ENCODE measurements at places on chromosomes 5 and 9. TPM values are rescaled to one million over a fixed set of nuclear protein-coding genes. Genes with fewer than 3 reads are reported as not detected.

Gene CYLC2
- total RNA-seq: not detected

DNA sequence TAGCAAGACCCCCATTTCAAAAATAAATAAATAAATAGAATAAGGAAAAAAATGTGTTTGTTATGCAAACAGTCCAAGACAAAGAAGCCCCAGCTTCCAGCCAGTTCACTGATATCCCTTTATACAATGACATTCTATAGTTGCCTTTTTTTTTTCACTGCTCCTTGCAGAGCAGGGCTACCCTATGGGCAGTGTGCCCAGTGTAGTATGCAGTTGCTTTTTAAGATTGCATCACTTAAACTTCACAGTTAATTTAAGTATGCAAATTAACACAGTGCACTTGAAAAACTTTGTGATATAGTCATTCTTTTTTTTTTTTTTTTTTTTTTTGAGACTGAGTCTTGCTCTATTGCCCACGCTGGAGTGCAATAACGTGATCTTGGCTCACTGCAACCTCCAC lies 40.8 kb upstream of the ARRDC3 start:
- no peak for DNase-seq
- H3K4me1 ChIP-seq: no peaks in the 10 kb centered on the region
- no peaks in the 10 kb centered on the region for H3K27me3 ChIP-seq
- no peaks in the 10 kb centered on the region for H3K36me3 ChIP-seq

Gene ISL1
- 1.4 TPM for total RNA-seq

Gene SPATA31A3
- total RNA-seq: not detected

Gene PCDHGA6
- 1.6 TPM for total RNA-seq

DNA sequence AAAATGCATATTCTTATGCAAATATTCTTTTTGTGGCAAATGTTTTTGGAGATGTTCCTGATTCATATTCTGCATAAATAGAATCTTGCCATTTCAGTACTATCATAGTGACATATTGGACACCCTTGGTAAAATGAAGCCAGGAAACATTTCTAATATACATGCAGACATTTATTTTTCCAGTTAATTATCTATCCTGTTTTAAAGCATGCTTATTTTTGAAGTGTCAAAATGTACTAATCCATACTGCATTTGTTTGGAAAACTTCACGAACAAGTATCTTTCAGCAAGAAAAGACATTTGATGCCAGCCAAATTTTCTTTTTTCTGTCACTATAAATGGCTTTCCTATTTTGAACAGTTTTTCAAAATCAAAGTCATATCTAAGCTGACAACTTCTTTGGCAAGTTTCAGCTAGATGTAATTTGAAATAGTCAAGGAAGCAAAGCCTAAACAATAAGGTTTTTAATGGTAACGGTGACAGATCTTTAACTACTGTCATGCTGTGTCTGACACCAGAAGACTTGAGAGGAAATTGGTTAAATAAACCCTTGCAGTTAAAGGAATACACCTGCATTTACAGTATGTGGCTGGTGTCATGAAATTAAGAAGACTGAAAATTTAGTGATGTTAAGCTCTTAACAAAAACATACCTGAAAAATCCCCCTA lies 284.3 kb downstream of the TLE1 start:
- H3K4me3 ChIP-seq: no peak overlapping the region
- no peak overlapping the region for H3K27ac ChIP-seq
- no peaks in the 10 kb centered on the region for H3K36me3 ChIP-seq
- peaks cover 10% of the 10 kb centered on the region for H3K4me1 ChIP-seq

Gene SVEP1
- 0.04 TPM for total RNA-seq

GRCh38 chr9:114532561-114533237 lies 27.4 kb upstream of the WHRN start:
- H3K27me3 ChIP-seq: no peaks in the 10 kb centered on the region
- no peaks in the 10 kb centered on the region for H3K36me3 ChIP-seq
- no peak for DNase-seq
- peaks cover 5% of the 10 kb centered on the region for H3K4me1 ChIP-seq
- no peak overlapping the region for H3K27ac ChIP-seq

GRCh38 chr5:171986772-171987171 lies 19.7 kb downstream of the FBXW11 start:
- peaks cover 43% of the 10 kb centered on the region for H3K4me1 ChIP-seq
- H3K4me3 ChIP-seq: no peak overlapping the region
- no peaks in the 10 kb centered on the region for H3K27me3 ChIP-seq

Gene FYB1
- total RNA-seq: 1.1 TPM

Gene CCL27
- total RNA-seq: not detected

DNA sequence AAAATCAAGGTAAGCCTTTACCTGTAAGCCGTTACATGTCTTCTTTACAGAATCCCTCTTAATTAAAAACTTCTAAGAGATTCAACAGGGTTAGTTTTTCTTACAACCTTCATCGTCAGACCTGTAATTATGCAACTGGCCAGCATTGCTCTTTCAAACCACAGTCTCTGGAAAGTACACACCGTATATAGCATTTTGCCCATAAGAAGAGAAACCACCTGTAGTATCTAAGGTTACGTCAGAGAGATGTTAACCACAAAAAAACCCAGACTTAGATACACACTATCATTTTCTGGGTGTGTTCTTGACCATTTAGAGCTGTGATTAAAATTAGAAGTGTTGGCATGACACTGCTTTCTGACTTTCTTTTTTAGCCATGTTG lies 140.0 kb downstream of the MUSK start:
- H3K4me1 ChIP-seq: peaks cover 9% of the 10 kb centered on the region
- H3K36me3 ChIP-seq: peaks cover 18% of the 10 kb centered on the region
- H3K27me3 ChIP-seq: no peaks in the 10 kb centered on the region
- no peak for DNase-seq

DNA sequence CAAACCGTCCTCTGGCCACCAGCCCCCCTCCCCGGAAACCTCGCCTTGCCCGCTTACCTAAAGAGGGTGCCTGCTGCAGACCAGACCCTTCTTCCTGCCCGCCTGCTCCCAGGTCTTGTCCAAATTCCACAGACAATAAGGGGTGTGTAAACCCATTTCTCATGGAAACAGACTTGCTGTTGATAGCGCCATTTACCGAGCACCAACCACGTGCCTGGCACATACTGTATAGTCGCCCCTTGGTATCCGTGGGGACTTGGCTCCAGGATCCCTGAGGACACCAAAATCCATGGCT lies 25.1 kb downstream of the CDHR2 start:
- no peak for DNase-seq
- H3K4me3 ChIP-seq: no peak overlapping the region
- peaks cover 4% of the 10 kb centered on the region for H3K4me1 ChIP-seq
- no peaks in the 10 kb centered on the region for H3K27me3 ChIP-seq

Gene DNAJC18
- total RNA-seq: 4.4 TPM

Gene PIP5K1B
- 0.29 TPM for total RNA-seq

DNA sequence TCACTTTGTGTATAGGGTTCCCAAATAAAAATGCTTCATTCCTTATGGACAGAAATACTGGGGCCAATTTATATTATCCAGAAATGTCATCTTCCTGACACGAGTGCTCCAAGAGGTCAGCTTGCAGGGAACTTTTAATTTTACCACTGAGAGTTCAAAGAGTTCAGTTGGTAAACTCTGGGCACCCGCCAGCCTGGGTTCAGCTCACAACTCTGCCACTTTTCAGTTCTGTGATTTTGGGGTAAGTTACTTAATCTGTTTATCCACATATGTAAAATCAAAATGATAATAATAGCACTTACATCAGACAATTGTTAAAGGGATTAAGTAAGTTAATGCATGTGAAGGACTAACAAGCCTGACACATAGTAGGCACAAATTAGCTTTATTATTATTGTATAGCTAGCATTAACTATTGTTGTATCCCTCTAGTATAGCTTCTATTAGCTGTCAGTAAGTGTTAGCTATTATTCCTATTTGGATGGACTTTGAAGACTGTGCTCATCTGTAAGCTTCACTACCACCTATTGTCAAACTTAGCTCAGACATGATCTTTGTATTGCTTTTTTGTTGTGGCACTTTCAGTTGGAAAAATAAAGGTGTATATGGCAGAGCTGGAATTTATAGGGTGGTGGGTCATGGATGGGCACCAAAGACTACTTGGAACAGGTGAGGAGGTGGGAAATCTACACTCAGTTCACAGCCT lies 1.6 kb downstream of the MEGF10 start:
- H3K27me3 ChIP-seq: peaks cover 44% of the 10 kb centered on the region
- H3K27ac ChIP-seq: no peak overlapping the region
- peaks cover 4% of the 10 kb centered on the region for H3K4me1 ChIP-seq
- H3K36me3 ChIP-seq: no peaks in the 10 kb centered on the region
- H3K4me3 ChIP-seq: no peak overlapping the region
- no peak for DNase-seq

GRCh38 chr5:176780176-176781053 lies 29.9 kb upstream of the UNC5A start:
- H3K36me3 ChIP-seq: no peaks in the 10 kb centered on the region
- no peak overlapping the region for H3K27ac ChIP-seq
- no peak for DNase-seq
- H3K4me3 ChIP-seq: no peak overlapping the region
- peaks cover 19% of the 10 kb centered on the region for H3K4me1 ChIP-seq

Gene CRHBP
- not detected for total RNA-seq

- DNase-seq: peak; percentile 99
- H3K4me1 ChIP-seq: peaks cover 37% of the 10 kb centered on the region
- peak overlapping the region; percentile 92 for H3K27ac ChIP-seq
- no peaks in the 10 kb centered on the region for H3K36me3 ChIP-seq
Observed at GRCh38 chr5:9924614-9925013, 294.5 kb upstream of the TAS2R1 start.

DNA sequence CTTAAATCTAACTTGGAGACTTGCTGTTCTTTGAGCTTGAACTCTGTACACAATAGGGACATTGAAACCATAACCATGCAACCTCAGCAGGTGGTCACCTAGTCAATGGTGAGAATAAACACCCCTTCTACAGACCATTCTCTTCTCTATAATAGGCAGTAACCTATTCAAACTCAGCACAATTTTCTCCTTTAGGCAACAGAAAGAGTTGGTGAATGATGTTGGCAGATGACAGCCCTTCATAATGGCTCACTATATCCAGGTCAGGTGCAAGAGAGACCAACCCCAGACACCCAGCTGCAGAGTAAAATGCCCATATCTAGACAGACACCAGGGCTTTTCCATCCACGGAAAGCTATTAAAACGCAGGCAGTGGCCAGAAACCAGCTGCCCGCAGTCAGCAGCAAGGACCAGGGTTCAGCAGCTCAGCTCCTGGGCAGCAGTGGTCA lies 106.7 kb downstream of the SERINC5 start:
- H3K27me3 ChIP-seq: no peaks in the 10 kb centered on the region
- H3K4me3 ChIP-seq: no peak overlapping the region
- no peak for DNase-seq
- no peaks in the 10 kb centered on the region for H3K36me3 ChIP-seq
- no peaks in the 10 kb centered on the region for H3K4me1 ChIP-seq

DNA sequence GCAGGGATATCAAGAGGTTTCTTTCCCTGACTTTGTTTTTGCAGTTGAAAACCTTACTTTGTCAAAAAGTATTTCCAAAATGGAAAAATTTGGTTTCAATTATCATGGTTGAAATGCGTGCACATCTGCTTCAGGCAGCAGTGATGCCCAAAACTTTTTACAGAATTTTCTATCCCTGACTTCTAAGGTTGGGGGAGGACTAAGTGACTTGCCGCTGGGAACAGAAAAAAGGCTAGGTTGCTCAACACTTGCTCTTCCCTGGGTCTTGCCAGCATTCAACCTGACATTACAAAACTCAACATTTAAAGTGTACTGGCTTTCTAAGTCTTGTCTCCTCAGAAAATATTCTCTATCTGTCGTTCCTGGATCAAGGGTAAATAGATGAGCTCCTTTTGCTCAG lies 4.7 kb downstream of the KLHL3 start:
- H3K27ac ChIP-seq: no peak overlapping the region
- H3K4me1 ChIP-seq: peaks cover 30% of the 10 kb centered on the region
- DNase-seq: no peak
- no peaks in the 10 kb centered on the region for H3K36me3 ChIP-seq
- no peak overlapping the region for H3K4me3 ChIP-seq

DNA sequence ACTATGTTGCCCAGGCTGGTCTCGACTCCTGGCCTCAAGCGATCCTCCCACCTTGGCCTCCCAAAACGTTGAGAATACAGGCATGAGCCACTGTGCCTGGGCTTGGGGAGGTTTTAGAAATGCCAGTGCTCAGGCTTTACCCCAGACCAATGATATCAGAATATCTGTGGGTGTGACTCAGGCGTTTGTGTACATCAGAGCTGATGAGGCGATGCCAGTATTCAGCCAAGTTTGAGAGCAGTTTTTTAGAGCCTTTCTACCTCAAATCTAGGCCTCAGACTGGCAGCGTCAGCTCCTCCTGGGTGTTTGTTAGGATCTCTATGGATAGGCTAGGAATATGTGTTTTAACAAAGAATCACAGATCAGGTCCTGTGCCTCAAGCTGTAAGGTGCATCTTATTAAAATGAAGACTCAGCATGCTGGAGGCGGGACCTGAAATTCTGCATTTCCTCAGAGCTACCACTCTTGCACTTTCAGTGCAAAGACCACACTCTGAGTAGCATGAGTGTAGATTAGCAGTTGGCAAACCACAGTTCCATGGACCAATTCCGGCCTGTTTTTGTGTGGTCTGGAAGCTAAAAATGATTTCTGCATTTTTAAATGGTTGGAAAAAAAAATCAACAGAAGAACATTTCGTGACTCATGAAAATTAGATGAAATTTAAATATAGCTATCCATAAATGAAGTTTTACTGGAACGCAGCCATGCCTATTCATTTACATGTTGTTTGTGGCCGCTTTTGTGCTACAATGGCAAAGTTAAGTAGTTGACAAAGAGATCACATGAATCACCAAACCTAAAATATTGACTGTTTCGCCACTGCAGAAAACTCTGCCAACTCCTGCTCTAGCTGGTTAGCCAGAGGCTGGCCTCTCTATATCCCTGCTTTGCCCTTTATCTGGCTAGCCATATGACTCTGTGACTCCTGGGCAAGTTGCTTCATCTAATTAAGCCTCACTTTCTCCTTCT lies 92.2 kb downstream of the KLF4 start:
- no peaks in the 10 kb centered on the region for H3K27me3 ChIP-seq
- H3K4me3 ChIP-seq: no peak overlapping the region
- H3K4me1 ChIP-seq: peaks cover 12% of the 10 kb centered on the region
- no peak overlapping the region for H3K27ac ChIP-seq
- peak; percentile 64 for DNase-seq

DNA sequence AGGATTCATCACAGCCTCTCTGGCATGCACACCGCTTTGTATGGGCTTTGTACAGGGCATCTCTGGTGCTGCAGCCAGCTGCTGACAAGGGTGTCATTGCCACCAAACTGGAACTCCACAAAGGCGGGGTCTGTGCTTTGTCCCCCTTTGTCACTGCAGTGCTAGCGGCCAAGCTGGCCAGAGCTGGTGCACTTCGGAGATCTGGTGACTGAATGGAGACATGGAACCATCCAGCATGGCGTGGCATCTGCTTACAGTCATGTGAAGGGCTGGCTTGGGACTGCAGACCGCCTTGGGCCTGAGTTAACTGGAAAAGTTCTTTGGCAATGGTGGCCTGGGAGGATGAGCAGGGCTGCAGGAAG lies 18.7 kb upstream of the COL5A1 start:
- DNase-seq: no peak
- H3K4me1 ChIP-seq: peaks cover 28% of the 10 kb centered on the region
- no peak overlapping the region for H3K4me3 ChIP-seq
- H3K27me3 ChIP-seq: no peaks in the 10 kb centered on the region

Data from PC-3 (cell line).